NCI-H446 treated with DMSO at 0.1 percent for 48 hours (cell line): ENCODE measurements at places on chromosomes 12 and 14.

GRCh38 chr12:100184549-100185145 lies 16.0 kb upstream of the ACTR6 start:
- DNase-seq = no peak

GRCh38 chr14:74238974-74239847 lies at the start of gene VSX2:
Gene VSX2 (plus strand): TSS chr14:74239449. CDS start chr14:74239562, 113 bp downstream.
- DNase-seq = no peak

DNA sequence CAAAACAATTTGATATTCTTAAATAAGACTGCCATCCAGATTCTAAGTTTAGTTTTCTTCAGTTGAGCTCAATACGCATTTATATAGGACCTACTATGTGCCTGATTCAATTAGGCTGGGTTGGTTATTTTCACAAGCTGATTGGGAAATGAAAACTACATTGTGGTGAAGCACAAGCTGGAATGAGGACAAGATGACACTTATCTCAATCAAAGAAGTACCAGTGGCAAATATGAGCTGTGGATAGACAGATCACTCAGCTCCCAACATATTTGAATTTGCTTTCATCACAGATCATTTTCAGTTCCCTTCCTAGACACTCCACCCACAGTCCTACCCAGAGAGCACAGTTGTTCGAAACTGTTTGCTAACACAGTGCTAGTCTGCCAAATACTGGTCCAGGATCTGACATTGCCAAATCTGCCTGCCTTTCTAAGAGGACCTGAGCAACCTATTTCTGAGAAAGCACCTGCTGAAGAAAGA lies 74.7 kb downstream of the LLPH start:
- peak; percentile 17 for DNase-seq

- no peak for DNase-seq
Observed at GRCh38 chr12:20510811-20511210, 142.5 kb downstream of the PDE3A start.

DNA sequence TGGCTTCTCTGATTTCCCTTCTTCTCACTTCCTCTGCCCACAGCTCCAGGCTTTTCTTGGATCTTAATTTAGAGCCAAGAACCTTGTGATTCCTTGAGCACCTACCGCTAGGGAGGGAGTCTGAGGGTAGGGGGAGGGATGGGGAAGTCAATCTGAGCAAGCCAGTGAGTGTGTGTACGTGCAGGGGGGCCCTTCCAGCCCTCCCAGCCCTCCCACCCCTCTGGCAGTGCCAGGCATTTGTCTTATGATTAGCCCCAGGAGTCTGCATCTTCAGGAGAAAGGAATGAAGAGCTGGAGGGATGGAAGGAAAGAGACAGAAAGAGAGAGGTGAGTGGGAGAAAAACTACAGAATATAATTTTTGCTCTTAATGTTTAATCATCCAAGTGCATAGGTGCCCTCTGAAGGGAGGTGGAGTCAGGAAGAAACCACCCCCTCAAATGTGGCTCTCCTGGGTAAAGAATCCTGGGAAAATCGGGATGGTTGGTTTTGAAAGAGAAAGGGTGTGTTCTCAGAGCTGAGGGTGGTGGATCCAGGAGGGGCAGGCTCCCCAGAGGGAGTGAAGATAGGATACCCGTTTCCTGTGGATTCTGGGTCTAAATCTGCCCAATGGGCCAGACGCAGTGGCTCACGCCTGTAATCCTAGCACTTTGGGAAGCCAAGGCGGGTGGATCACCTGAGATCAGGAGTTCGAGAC lies 2.1 kb downstream of the PIANP start:
- DNase-seq = no peak
